Sigmoid colon (tissue), 7 donors: ENCODE measurements at places on chromosomes 3 and 15. TPM values are rescaled to one million over a fixed set of nuclear protein-coding genes. Genes with fewer than 3 reads are reported as not detected.

GRCh38 chr15:61824291-61824690 is 236.0 kb downstream of the VPS13C start:
- no peak overlapping the region for H3K4me3 ChIP-seq
- H3K36me3 ChIP-seq = no peaks in the 10 kb centered on the region
- no peaks in the 10 kb centered on the region for H3K4me1 ChIP-seq
- H3K27me3 ChIP-seq = no peaks in the 10 kb centered on the region

GRCh38 chr15:59237924-59238331 is 31.3 kb downstream of the LDHAL6B start:
- H3K4me3 ChIP-seq = no peak overlapping the region
- peaks cover 3% of the 10 kb centered on the region for H3K4me1 ChIP-seq
- no peaks in the 10 kb centered on the region for H3K36me3 ChIP-seq
- H3K27me3 ChIP-seq = no peaks in the 10 kb centered on the region
- no peak overlapping the region for H3K27ac ChIP-seq

Gene BFSP2
- total RNA-seq = not detected

- no peaks in the 10 kb centered on the region for H3K36me3 ChIP-seq
- H3K4me1 ChIP-seq = no peaks in the 10 kb centered on the region
- no peak overlapping the region for H3K4me3 ChIP-seq
- DNase-seq = no peak
- no peaks in the 10 kb centered on the region for H3K27me3 ChIP-seq
These were observed 376.2 kb downstream of the FEZF2 start for GRCh38 chr3:61997101-61997500.

DNA sequence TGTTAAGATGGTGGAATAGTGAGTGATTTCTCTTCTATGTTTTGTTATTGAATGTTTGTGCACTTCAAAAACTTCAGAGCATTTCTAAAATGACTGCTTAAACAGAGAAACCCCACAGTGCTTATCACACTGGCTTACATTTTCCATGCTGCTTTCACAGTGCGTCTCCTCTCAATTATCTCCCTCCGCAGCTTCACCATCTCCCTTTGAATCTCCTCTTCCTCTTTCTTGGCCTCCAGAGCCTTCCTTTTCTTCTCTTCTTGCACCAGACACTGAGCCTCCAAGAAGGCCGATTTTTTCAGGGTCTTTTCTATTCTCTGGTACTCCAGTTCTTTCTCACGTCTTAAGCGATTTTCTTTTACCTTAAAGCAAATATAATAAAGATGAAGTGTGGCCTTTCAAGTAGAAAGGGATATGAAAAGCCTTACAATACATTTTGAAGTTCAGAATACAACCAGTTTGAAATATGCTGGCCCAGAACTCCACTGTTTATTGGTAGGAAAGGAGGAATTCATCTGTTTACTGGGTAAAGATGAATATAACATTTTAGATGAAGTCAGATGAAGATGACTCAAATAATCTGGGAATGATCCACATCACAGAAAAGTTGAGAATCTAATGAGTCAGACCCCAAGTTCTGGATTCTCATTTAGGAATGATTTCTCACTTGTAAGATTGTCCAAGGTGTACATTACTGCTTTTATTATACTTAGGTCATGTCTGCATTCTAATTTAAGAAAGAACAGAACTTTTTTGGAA is 21.4 kb downstream of the CCDC191 start:
- no peak overlapping the region for H3K4me3 ChIP-seq
- no peak overlapping the region for H3K27ac ChIP-seq
- no peaks in the 10 kb centered on the region for H3K27me3 ChIP-seq
- no peak for DNase-seq

DNA sequence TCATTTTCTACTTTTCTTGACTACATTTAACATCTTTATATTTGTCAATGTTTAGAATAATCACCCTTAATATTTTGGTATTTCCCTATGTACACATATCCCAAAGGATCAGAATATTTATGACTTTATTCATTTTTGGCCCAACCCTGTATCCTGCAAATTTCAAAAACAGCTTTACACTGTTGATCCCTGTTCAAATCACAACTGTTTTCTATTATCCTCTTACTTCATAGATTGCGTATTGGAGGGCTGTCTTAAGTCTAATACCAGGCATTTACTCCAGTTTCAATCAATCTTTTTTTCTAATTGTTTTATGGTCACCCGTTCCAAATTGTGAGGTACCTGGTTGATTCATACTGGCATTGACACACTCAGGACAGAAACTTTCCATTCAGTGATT is 107.9 kb downstream of the RPL22L1 start:
- H3K4me3 ChIP-seq = no peak overlapping the region
- no peak for DNase-seq
- no peak overlapping the region for H3K27ac ChIP-seq

DNA sequence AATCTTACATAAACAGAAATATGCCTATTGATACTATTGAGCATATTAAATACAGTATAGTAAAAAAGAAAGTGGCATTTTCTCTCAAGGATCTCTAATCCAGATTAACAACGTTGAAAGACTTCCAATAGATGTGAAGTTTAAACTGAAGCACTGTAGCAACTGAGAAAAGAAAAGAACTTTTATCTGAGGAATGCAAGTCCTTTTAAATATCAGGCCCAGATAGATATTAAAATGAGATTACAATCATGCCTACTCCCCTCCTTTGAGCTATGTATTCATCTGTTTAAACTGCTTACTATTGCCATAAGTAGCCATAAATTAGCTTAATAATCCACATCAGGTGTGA is 102.3 kb downstream of the TFDP2 start:
- no peaks in the 10 kb centered on the region for H3K4me1 ChIP-seq
- no peaks in the 10 kb centered on the region for H3K27me3 ChIP-seq
- H3K36me3 ChIP-seq = no peaks in the 10 kb centered on the region
- DNase-seq = no peak

Gene CYP1A2
- total RNA-seq = not detected

GRCh38 chr3:76900596-76900995 is 139.3 kb upstream of the ROBO2 start:
- no peak overlapping the region for H3K4me3 ChIP-seq
- H3K27ac ChIP-seq = no peak overlapping the region
- no peaks in the 10 kb centered on the region for H3K4me1 ChIP-seq
- no peaks in the 10 kb centered on the region for H3K36me3 ChIP-seq

Gene CLDN11
- 22.2 TPM for total RNA-seq
